ENCODE measurements at places on chromosomes 5 and 9.

DNA sequence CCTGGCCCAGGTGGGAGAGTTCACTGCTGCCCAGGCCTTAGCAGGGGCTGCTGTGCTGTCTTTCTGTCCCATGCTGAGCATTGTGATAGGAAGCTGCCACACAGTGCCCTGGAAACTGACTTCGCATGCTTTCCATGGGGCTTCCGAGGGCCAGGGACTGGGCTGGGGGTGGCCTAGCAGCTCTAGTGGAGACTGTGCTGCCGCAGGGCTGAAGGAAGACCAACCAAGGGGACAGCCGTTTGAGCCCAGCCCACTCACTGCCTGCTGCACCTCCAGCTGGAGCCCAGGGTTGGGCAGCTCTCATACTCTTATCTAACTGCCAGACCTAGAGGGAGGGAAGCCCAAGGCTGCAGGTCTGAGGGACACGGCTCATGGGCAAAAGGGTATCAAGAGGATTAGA lies 79.2 kb downstream of the RGS3 start:
- no peak for DNase-seq

- DNase-seq, result no peak
Measured at GRCh38 chr5:152607401-152608160, 202.5 kb upstream of the NMUR2 start.

DNA sequence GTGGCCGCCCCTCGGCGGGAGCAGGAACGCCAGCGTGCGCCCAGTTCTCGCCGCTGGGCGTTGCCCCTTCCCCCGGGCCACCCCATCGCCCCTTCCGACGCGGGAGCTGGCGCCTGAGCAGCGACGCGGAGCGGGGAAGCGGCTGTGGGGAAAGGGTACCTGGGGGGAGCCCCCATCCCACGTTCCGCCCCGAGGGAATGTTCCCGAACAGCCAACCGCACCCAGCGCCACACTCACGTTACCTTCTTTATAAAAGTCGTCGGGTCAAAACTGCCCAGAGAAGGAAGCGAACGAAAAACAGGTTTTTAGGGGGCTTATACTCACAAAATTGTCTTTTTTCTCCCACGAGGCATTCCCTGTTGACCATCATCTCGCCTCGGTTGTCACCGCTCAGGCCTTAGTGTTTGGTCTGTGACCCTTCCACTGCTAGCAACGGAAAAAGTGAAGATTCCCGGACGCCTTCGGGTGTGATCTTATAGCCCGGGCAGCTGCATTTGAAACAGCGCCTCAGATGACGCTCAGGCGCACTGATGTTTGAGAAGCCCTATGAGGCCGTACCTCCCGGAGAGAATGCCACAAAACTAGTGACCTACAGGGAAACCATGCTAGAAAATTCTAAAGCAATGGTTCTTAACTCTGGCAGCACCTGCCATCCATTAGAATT lies 475 bp upstream of the GOLM1 start:
- no peak for DNase-seq

- no peak for DNase-seq
Measured at GRCh38 chr5:88238732-88239131, 29.9 kb downstream of the TMEM161B start.

- DNase-seq, result no peak
Measured at GRCh38 chr5:132313366-132313765, 19.2 kb downstream of the SLC22A4 start.

DNA sequence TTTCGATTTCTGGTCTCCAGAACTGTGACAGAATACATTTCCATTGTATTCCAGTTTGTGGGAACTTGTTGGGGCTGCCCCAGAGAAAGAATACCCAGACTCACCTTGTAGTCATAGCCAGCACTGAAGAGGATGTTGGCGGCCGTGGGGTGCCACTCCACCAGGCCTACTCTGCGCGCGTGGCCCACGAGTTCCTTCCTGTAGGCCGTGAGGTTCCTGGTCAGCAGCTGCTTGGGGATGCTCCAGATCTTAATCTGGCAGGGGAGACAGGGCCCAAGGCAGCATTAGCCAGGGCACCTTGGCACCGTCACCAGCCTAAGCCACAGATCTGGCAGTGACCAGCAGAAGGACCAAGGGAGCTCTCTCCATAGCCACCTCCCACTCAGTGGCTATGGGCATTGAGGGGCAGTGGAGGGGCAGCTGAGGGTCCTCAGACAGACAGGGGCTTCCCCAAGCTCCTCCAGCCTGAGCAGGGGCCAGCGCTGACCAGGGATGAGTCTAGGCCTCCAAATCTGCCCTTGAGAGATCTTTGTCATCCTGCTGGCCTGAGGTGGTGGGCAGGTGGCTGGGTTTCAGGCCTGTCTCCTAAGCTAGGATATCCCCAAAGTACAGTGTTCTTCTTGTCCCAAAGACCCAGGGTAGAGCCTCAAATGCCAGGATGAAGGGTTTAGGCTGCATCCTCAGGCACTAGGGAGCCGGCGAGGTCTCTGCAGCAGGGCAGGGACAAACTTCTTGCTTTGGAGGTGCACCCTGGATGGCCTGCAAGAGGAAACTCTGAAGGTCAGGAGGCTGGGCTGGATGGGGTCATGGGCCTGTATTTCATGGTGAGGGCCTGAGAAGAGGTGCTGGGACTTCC lies 15.9 kb upstream of the TRIM14 start:
- no peak for DNase-seq

DNA sequence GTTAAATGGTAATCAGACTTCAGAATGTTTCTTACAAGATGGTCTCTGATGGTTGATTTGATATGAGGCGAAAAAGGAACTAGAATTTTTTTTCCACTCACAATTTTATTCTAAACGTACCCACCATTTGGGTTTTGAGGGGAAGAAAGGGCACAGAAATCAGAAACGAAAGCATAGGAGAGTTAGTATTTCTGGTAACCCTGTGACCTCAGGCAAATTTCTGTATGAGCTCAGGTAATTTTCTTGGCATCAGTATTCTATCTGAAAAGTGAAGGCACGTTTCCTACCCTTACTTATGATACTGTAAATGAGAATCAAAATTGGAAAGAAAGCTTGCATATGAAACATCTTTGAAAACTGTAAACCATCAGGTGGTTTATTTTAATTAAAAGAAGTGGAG lies 26.5 kb downstream of the TMEFF1 start:
- DNase-seq, result no peak

DNA sequence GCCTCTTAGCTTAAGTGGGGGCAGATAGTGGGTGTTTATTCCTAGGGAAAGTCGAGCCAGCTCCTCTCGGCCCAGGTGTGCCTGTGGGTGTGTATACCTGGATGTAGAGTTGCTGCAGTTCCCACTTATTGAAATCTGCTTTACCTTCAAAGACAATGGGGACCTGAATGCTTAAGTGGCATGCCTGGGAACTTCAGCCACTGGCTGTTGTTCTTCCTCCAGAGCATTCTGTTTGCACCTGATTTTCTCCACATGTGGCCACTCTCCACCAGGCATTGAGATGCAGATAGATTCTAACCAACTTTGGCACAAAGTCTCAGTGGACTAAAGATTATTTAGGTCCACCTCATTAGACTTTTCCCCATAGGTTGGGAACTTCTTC lies 186.8 kb downstream of the ZNF462 start:
- no peak for DNase-seq

GRCh38 chr5:60649288-60649917 lies 50.6 kb downstream of the DEPDC1B start:
- DNase-seq, result no peak

DNA sequence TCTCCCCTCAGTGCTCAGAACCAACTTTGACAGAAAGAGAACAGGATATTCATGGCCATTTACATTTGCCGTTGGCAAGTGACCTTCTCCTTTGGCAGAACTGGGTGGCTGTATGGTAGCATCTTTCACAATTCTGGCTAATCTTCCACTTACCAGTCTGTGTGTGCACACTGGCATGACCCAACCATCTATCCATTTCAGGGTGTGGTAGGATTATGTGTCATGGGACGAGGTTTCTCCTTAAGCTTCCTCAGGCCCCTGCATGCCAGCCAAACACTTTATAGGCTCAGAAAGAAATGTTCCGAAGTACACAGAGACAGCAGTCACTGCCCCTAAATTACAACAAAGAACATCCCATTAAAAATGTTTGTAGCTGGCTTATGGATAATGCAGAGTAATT lies 497.1 kb downstream of the NFIB start:
- DNase-seq, result no peak

DNA sequence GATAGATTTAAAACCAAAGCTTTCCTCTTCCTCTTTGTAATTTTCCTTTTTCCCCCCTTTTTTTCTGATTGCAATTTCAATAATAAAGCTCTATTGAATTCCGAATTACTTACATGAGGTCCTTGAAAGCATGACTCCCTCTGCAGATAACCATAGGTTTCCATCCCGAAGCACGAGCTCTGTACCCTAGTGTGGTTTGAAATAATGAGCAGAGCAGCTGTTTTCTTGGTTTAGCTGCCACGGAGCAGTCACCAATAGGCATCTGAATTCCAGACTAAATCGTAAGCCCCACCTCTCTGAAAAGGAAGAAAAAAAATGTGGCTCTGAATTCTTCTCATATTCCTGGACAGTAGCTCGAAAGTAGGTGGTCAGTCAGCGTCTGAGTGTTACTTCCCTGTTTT lies 18.5 kb upstream of the GNE start:
- DNase-seq, result no peak

GRCh38 chr9:122386311-122386872 lies 15.6 kb downstream of the PTGS1 start:
- no peak for DNase-seq

GRCh38 chr9:8907868-8908267 lies 1108.3 kb upstream of the DMAC1 start:
- DNase-seq, result no peak

GRCh38 chr5:66306105-66306843 lies 162.2 kb downstream of the SREK1 start:
- no peak for DNase-seq

DNA sequence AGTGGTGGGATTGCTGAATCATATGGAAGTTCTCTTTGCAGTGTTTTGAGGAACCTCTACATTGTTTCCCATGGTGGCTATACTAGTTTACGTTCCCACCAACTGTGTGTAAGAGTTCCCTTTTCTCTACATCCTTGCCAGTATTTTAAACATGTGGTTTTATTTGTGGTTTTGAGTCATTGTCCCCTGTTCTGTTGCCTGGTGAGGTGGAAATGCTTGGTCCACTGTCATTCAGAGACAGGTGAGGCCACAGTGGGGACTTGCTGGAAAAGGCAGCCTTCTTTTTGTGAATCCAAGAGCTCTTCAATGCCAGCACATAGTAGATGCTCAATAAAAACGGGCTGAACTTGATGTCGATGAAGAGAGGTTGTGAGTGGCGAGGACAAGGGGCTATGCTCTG lies 44.2 kb downstream of the SH3PXD2B start:
- DNase-seq, result no peak

- DNase-seq, result no peak
Measured at GRCh38 chr5:84861306-84861705, 476.6 kb upstream of the EDIL3 start.

GRCh38 chr5:129135633-129136032 lies 41.1 kb downstream of the ISOC1 start:
- no peak for DNase-seq

GRCh38 chr5:5353681-5354080 lies 68.8 kb upstream of the ICE1 start:
- no peak for DNase-seq

- DNase-seq, result no peak
Measured at GRCh38 chr9:71249729-71250317, 128.4 kb upstream of the TRPM3 start.

- DNase-seq, result no peak
Measured at GRCh38 chr5:160547872-160548271, 126.2 kb downstream of the PTTG1 start.

GRCh38 chr5:171415115-171415730 lies 4.2 kb upstream of the FGF18 start:
- DNase-seq, result no peak

DNA sequence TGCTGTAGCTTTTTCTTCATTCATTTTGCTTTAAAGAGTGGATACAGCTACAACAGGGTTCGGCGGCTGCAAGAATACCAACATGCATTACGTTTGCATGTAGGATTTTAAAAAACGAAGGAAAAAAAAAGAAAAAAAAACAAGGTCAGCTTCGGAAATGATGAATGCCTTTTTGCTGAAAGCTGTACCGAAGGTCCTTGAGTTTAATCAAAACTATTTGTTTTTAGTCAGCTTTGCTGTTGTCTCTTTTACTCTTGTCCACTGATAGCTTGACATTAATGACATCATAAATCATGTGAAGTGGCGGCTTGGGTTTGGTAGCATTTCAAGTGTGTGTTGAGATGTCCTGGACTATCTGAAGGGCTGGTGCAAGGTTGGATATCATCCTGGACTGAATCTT lies 779.1 kb downstream of the NR2F1-AS1 start:
- DNase-seq, result no peak

GRCh38 chr9:114688909-114689610 lies 7.1 kb upstream of the TEX48 start:
- DNase-seq, result no peak

DNA sequence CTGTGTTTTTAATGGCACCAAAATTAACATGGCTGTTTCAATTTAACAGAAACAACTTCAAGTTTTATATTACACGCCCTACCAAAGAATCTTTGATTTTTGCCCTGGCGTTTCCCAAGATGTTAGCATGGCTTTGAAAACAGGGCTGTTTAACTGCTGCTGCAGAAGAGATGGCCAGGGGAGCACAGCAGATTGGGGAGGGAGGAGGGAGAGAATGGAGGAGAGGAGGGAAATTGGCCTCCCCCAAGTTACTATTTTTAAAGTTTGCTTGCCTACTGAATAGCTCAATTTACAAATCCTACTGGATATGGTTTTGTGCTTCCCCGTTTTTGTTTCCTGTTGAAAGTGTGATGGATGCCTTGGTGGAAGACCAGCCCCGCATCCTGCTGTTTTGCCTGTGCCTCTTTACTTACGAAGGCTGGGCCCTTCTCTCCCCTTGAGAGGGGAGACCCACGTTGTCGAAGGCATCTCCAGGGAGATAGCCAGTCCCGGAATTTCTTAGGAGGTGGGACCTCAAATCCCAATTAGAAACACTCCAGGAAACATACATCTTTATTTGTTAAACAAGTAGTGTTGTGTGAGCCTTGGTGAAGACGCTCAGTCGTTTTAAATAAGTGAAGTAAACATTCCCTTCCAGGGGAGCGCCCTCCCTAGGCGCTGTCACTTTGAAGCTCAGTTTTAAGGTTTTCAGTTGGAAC lies 98.6 kb downstream of the AOPEP start:
- DNase-seq, result no peak

DNA sequence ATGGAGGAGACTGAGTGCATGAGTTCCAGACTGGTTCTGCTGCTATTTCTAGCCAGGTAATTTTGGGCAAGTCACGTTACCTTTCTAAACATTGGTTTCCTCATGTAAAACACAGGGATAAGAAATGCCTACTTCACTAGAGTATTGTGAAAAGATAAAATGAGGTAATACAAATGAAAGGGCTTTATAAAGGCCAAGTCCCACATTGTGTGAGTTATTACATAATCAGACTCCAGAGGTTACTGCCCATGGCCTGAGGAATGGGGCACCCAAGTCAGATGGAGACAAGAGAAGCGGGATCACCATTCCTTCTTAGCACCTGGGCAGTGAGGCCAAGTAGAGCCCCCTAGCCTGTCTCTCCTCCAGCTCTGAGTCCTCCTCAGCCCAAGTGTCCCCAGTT lies 7.5 kb downstream of the HBEGF start:
- DNase-seq, result no peak

All from stimulated activated CD4-positive, alpha-beta T cell treated with anti-CD3 and anti-CD28 coated beads, Interleukin-2, amount 100 ng/mL, for 4 hours (primary cell).